Uterus (tissue), 4 donors: ENCODE measurements at places on chromosomes 5 and 9.

DNA sequence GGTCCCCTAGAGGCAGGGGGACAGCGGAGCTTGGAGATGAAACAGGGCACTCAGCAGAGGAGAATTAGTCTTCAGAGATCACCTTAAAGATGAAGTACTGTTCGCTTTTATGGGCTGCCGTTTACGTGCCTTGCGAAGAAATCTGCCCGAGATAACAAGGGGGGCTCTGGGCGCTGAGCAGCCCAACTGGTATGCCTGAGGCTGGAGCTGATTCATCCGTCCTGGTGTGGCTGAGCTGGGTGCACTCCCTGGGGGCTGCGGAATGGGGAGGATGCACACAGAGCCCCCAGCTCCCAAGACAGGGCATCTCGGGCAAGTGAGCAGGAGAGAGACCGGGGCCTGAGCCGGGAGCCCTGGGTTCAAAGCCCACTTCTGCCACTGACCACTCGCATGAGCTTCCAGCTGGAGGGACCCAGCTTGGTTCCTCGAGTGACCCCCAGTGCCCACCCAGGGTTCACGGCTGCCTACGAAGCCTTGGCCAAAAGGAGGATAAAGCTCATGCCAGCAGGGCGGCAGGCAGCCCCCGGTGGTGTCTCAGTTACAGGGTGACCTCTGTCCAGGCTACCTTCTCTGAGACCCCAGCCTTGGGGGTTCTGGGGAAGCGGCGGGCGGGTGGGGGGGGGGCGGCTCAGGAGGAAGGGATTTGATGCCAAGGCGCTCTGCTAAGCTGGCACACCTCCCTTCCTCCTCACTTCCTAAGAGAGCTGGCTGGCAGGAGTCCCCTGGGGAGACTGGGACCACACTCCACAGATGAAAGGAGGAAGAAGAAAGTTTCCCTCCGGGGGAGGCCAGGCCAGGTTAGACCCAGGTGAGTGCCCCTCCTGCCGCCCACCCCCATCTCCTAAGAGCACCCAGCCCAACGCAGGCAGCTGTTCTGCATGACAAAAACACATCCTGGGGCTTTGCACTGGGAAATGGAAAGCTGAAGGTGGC, 5.7 kb downstream of the FIBCD1 start:
- H3K27ac ChIP-seq: no peak overlapping the region
- H3K4me3 ChIP-seq: no peak overlapping the region
- peaks cover 22% of the 10 kb centered on the region for H3K27me3 ChIP-seq
- H3K4me1 ChIP-seq: peaks cover 4% of the 10 kb centered on the region
- no peaks in the 10 kb centered on the region for H3K36me3 ChIP-seq

DNA sequence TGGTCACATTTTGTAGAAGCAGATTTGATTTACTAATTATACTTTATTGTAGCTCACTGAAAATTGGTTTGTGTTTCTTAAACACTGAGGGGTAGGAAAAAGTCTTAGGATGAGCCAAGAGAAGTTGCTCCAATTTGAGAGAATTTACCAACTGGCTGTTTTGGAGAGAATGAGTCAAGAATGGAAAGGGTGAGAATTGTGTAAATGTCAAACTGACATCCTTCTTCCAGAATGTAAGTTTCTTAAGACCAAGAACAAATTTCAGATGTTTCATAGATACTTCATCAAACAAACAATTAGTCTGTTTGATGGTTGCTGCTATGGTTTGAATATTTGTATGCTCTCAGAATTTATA, 106.2 kb upstream of the TXNDC8 start:
- H3K4me3 ChIP-seq: no peak overlapping the region
- no peaks in the 10 kb centered on the region for H3K27me3 ChIP-seq

GRCh38 chr5:120358949-120359348, 105.2 kb upstream of the PRR16 start:
- no peak overlapping the region for H3K4me3 ChIP-seq
- H3K27ac ChIP-seq: no peak overlapping the region
- H3K4me1 ChIP-seq: no peaks in the 10 kb centered on the region
- DNase-seq: no peak
- no peaks in the 10 kb centered on the region for H3K36me3 ChIP-seq

DNA sequence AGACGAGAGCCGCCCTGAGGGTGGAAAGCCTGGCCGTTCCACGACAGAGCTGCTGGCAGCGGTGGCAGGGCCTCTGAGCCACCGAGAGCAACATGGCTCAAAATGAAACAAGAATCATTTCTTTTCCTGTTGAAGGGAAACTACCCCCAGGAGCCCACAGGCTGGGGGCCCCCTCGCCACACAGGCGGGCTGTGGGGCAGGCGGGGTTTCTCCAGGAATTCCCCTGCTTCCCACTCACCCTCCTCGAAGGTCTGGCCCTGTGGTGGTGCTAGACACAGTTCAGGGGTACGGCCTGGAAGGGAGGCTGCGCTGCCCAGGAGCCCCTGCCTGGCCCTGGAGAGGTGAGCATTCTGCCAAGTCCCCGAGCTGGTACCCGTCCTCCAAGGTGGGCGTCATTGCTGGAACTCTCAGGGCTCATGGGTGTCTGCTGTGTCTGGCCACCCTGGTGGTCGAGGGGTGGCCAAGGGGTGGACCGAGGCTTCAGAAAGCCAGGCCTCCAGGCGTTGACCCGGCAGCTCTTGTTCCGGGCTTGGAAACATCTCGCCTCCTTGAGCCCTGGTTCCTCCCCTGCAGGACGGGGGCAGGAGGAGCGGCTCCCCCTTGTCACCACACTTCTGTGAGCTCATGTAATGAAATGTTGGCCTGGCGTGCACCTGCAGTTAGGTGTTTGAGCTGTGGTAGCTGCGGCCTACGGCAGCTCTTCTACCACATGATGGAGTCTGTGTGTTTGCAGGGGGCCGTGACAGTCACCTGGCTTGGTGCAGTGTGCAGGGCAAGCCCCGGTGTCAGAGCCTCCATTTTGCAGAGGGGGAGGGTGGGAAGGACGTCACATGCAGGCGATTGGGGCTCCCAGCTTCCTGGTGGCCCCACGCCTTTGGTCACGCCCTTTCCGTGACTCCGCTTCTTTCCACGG, 65.3 kb downstream of the RXRA start:
- no peak overlapping the region for H3K4me3 ChIP-seq
- H3K36me3 ChIP-seq: no peaks in the 10 kb centered on the region
- H3K27ac ChIP-seq: no peak overlapping the region
- H3K4me1 ChIP-seq: peaks cover 32% of the 10 kb centered on the region

DNA sequence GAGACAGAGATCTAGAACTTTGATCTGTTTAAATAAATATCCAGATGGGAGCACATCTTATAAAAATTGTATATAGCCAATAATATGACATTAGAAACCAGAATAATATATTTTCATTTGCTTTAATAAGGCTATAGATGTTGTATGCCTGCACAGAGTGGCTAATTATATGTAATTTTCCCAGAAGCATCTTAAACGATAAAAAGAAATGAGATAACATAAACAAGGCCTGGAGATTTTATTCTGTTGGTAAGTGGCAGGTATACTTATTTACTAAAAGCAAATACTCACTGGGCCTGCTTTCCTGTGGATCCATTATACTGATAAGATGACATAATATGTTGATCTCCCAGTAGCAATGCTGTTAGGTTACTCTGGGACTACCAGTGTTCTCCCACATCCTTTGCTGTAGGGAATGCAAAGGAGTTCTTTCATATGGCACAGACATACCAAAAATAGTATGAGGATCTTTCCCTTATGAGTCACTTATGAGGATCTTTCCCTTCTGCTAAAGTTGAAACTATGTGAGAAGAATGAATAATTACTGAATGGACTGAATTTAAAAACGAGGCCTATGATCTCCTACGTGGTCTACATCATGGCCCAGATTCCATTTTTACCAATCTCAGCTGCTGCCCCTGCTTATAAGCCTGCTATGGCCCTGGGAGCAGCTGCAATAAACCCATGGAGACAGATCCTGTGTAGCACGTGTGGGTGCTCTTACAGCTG, 112.1 kb downstream of the NUDT12 start:
- no peak for DNase-seq
- H3K27me3 ChIP-seq: no peaks in the 10 kb centered on the region
- H3K27ac ChIP-seq: no peak overlapping the region

DNA sequence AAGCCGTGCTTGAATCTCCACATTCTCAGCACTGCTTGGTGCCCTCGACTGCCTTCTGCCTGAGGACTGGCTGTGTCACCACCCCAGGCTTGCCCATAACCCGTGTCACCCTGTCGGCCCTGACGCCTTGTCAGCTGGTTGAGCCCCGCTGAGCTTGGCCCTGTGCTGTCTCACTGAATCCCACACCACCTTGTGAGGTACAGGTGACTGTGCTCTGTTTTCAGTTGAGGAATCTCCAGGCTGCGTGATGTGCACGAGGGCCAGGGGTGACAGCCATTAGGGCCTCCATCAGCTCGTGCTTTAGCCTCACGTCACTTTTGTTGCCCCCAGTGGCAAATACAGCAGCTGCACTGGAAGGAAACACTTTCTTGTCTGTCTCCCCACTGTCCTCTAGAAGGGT, 90.7 kb downstream of the CACNA1B start:
- no peaks in the 10 kb centered on the region for H3K4me1 ChIP-seq
- no peaks in the 10 kb centered on the region for H3K36me3 ChIP-seq
- no peak for DNase-seq
- no peak overlapping the region for H3K27ac ChIP-seq

DNA sequence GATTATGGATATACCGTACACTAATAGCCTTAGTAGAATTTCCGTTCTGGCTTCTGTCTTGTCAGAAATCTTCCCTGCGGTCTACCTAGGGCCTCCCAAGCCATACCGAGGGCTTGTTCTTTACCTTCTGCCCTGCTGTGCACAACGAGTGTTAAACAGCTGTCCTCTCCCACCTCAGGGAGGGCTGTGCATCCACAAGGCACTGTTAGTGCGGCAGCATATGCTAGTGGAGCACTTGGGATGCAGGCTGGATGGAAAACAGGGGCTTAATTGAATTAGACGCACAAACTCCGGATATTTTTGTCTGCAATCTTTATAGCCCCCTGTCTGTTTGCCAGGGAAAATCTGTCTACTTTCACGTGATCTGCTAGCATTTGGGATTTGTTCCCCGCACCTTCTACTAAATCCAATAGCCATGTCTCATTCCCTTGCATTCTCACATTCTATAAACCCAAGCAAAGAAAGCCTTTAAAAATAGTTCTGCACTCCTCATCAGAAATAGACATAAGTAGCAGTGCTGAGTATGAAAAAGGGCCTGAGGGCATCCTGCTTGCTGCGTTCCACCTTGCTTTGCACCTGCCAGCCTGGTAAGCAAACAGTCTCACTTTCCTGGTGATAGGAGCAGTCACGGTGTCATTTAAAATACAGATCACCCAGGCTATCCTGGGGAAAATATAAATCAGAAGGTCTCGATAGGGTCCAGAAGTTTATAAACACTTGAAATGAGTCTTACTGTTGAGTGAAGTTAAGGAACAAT, 382.6 kb downstream of the RASEF start:
- DNase-seq: no peak
- no peaks in the 10 kb centered on the region for H3K36me3 ChIP-seq
- no peak overlapping the region for H3K27ac ChIP-seq
- H3K27me3 ChIP-seq: no peaks in the 10 kb centered on the region
- no peaks in the 10 kb centered on the region for H3K4me1 ChIP-seq
- H3K4me3 ChIP-seq: no peak overlapping the region

DNA sequence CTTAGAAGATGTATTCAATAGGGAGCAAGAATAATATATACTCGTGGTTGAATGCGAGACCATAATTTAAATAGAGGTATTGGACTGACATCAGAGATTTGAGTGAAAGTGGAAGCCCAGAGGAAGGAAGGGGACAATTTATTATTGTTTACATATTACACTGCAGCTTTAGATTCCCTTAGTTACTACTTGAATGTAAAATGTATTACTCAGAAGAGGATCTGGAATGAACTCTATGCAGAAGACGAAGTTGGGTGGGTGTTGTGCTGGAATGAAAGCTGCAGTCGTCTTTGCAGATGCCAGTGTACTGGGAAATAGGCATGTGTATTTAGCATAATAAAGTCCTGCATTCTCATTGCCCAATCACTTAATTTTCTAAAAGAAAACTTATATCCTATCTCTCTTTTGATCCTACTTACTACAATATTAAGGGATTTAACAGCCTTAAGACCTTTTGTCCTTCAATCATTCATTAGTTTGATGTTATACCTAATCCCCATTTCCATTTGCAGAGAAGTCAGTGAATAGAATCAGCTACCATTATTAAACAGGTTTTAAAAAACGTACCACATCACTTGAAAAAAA, 570.7 kb upstream of the WWC1 start:
- no peaks in the 10 kb centered on the region for H3K27me3 ChIP-seq
- no peak for DNase-seq
- no peak overlapping the region for H3K27ac ChIP-seq
- no peak overlapping the region for H3K4me3 ChIP-seq
- H3K4me1 ChIP-seq: no peaks in the 10 kb centered on the region

DNA sequence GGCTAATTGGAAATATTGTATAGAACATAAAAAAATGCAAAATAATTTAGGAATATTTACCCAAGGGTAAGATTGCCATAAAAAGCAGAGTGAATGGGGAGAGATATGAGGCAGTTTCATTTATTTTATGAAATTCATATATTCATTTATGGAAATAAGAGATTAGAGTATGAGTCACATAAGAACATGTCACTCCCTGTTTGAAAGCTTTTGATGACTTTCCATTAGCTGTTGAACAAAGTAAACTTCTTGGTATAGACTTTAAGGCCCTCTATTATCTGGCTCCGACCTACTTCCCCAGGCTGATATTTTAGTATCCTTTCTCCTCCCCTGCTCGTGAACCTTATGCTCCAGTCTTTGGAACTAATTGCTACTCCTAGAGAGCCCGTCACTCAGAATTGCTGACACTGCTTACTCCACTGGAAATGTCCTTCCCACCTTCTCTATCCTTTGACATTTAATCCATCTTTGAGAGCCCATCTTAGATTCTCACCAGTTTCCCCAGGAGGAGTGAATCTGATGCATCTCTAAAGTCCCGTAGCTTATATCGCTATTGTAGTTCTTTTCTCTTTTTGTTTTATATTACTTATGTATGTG, 8.9 kb upstream of the ACTBL2 start:
- no peak overlapping the region for H3K27ac ChIP-seq
- no peak for DNase-seq
- H3K4me3 ChIP-seq: no peak overlapping the region
- H3K27me3 ChIP-seq: no peaks in the 10 kb centered on the region

DNA sequence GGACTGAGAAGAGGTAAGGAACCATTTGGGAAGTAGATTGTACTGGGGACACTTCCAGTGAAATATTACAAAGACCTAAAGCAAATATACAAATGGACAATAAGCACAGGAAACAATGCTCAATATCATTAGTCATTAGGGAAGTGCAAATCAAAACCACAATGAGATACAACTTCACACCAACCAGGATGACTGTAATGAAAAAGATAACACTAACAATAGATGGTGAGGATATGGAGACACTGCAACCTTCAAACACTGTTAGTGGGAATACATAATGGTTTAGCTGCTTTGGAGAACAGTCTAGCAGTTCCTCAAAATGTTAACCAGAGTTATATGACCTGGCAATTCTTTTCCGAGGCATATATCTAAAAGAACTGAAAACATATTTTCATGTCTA, 149.7 kb downstream of the TRPM3 start:
- no peaks in the 10 kb centered on the region for H3K36me3 ChIP-seq
- no peak overlapping the region for H3K4me3 ChIP-seq
- DNase-seq: no peak
- H3K27ac ChIP-seq: no peak overlapping the region

- peak overlapping the region; percentile 87 for H3K4me3 ChIP-seq
- H3K4me1 ChIP-seq: peaks cover 10% of the 10 kb centered on the region
- H3K27ac ChIP-seq: no peak overlapping the region
These were observed 1.1 kb downstream of the SRD5A1 start for GRCh38 chr5:6634306-6634705.

- H3K4me3 ChIP-seq: no peak overlapping the region
- peaks cover 39% of the 10 kb centered on the region for H3K4me1 ChIP-seq
- no peaks in the 10 kb centered on the region for H3K27me3 ChIP-seq
- H3K36me3 ChIP-seq: no peaks in the 10 kb centered on the region
- peak; percentile 68 for DNase-seq
These were observed 35.8 kb downstream of the PIK3R1 start for GRCh38 chr5:68251386-68251785.
